ENCODE measurements at places on chromosomes 5 and 9.

DNA sequence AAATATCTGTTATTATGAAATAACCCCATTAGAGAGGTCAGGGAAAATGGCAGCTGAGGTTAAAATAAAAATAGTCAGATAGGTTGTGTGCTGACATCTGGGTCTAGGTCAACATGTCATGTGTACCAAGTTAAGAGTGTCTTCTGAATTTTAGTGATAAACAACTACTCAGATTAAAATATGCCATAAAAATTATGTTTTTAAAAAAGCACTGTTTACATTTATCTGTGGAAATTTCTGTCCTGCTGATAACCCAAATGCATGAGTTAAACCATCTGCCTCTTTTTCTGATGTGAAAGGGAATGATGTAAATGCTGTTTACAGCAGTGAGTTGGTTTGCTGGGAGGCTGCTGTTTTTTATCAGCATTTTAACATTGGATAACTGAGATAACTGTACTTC, 361.2 kb upstream of the TARS1 start:
- no peak for DNase-seq

DNA sequence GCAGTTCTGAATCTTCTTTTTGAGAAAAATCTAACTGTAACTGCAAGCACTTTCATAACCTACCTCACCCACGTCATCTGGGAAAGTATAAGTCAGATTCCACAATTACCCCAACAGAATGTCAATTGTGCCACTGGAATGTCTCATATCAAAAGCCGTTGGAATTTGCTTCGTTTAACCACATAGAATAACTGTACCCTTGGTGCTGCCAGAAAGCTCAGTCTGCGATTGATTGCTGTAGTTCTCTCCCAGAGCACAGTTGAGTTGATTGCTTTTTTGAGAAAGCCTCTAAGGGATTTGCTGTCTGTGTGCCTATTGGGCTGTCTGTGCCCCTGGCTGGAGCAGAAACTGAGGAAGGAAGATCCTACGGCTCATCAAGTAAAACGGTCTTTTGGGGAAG, 583.6 kb downstream of the TMEM38B start:
- DNase-seq: no peak

- DNase-seq: no peak
Observed at GRCh38 chr5:136006164-136006563, 22.6 kb upstream of the TGFBI start.

GRCh38 chr5:4204276-4205141, 608.9 kb downstream of the IRX1 start:
- DNase-seq: no peak

GRCh38 chr9:7212101-7212500, 454.3 kb downstream of the KDM4C start:
- no peak for DNase-seq

- DNase-seq: no peak
Observed at GRCh38 chr5:113232667-113233066, 202.1 kb downstream of the TSSK1B start.

GRCh38 chr9:82449986-82450385, 461.4 kb downstream of the SPATA31D1 start:
- DNase-seq: no peak

GRCh38 chr5:142817949-142818431, 47.8 kb downstream of the ARHGAP26 start:
- no peak for DNase-seq

GRCh38 chr9:7201196-7201595, 443.4 kb downstream of the KDM4C start:
- no peak for DNase-seq

- DNase-seq: no peak
Observed at GRCh38 chr9:35771943-35772342, 17.9 kb upstream of the MSMP start.

DNA sequence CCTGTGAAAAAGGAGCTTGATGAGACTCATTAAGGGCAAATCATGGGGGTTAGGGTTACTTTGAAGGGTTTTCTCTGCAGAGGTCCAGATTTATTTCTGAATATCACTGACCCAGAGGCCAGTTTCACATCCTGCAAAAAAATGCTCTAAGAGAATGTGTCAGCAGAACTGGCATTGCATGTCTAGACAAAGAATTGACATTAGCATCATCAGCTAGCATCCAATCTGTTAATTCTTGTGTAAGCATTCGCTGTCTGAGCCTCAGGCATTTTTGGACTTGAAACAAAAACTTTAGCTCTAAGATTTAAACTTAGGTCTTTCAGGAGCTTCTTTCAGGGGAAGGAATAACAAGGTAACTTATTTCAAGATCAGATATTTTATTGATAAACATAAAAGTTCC, 187.9 kb upstream of the ELL2 start:
- DNase-seq: no peak

DNA sequence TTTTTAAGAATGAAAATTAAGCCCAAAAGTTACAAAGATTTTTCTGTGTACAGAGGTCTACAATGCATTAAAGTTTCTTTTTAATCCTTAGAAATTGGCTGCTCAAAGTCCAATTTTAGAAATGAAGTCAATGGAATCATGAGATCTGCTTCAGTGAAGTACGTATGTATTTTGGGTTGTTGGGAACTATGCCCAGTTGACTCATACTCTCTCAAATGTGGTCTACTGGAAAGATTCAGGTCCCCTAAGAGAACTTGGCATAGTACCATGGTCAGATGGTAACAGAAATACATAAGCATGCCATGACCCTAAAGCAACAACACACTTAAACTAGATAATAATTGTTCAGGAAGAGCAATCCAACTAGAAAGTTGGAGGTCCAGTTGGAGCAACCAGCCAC, 23.0 kb downstream of the FBLL1 start:
- DNase-seq: no peak

- no peak for DNase-seq
Observed at GRCh38 chr5:135174315-135175096, 140.5 kb upstream of the PITX1 start.

DNA sequence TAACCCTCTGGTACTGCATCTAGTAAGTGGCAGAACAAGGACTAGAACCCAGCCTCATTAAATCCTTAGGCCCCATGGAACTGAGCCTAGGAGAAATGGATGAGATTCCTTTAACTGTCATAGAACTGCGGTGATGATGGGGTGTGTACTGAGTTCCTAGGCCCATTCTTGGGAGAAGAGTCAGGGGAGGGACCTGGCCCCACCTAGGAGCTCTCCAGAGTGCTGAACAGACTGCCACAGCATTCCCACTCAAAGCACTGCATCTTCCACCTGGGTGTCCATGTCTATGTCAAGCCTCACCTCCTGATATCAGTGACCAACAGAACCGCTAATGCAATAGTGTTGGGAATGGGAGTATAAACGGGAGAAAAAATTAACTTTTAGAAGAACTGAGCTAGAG, 36.6 kb downstream of the TTLL11 start:
- no peak for DNase-seq
